Right kidney (tissue), 9 donors: ENCODE measurements at places on chromosomes 2 and 18.
A peak's percentile ranks its signal among the peaks of the same experiment; 100 is the strongest.

DNA sequence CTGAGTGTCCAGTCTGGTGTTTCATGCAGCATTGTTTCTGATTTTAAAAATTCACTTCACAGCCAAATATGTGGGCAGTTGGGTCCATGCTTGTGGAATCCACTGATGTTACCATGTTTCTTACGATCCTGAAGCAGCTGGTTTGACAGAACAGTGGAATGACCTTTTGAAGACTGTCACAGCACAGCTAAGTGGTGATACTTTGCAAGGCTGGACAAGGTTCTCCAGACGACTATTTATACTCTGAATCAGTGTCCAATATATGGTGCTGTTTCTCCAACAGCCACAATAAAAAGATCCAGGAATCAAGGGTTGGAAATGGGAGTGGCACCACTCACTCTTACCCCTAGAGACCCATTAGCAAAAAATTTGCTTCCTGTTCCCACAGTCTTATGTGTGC lies 577.4 kb upstream of the RAB6C start:
- no peak for DNase-seq

- DNase-seq = no peak
Observed at GRCh38 chr2:181312515-181312927, 144.7 kb upstream of the ITGA4 start.

GRCh38 chr2:17416884-17417391 lies 101.3 kb downstream of the RAD51AP2 start:
- no peak for DNase-seq

DNA sequence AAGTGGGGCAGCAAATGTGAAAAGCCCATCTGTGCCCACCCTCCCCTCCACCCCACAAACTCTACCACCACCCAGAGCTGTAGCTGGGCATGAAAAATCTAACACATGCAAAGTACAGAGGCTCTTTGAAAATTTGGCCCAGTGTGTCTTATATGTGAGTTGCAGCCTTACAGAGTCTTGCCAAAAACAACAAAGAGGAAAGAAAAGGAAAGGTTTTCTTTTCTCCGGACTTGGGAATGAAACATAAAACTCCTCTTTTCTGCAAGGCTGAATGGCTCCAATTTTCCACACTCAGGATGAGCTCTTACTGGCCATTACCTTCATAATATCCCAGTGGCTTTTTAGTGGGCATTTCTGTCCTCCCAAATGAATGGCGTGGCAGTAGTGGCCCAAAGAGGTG lies 27.9 kb upstream of the POU3F3 start:
- DNase-seq = no peak

DNA sequence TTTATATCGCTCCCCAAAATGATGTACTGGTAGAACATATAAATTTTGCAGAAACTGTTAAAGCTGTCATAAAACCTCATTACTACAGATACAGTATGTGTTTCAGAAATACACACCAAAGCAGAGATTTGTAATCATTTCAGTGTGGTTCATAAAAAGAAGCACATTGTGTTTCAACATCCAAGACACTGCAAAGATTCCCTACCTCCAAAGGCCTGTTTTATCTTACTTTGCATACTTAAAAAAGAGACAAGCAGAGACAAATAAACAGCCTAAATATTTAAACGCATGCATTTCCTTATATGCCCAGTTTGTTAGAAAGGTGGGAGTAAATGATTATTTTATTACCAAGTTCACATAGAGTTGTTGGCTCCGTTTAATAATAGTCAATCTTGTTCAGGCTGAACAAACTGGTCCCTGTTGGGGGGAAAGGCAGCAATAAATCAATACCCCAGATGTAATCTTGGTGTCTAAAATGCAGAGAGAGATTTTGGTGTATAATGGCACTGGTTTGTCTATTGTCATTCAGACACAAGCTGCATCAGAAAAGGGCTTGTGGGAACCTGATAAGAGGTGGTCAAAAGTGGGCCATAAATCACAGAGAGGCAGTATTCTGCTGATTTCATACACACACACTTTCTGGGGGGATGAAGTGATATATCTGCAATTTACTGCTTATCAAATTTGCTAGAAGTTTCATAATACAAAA lies 321.4 kb upstream of the ETAA1 start:
- DNase-seq = no peak

DNA sequence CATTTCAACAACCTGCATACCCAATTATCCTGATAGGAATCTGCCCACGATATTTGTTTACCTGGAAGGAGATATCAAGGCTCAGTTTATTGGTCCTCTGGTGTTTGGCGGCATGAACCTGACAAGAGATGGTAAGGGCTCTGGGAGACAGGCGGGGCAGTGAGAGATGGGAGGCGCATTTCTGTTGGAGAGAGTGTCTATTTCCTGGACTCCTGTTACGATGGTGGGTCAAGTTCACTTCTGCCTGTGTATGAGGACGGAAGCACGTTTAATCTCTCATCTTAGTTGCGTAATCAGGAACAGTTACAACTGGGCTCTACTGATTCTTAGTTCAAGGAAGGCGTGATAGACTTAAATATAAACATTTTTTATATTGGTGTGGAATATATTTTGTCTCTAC lies 8.9 kb downstream of the PDCL3 start:
- no peak for DNase-seq

DNA sequence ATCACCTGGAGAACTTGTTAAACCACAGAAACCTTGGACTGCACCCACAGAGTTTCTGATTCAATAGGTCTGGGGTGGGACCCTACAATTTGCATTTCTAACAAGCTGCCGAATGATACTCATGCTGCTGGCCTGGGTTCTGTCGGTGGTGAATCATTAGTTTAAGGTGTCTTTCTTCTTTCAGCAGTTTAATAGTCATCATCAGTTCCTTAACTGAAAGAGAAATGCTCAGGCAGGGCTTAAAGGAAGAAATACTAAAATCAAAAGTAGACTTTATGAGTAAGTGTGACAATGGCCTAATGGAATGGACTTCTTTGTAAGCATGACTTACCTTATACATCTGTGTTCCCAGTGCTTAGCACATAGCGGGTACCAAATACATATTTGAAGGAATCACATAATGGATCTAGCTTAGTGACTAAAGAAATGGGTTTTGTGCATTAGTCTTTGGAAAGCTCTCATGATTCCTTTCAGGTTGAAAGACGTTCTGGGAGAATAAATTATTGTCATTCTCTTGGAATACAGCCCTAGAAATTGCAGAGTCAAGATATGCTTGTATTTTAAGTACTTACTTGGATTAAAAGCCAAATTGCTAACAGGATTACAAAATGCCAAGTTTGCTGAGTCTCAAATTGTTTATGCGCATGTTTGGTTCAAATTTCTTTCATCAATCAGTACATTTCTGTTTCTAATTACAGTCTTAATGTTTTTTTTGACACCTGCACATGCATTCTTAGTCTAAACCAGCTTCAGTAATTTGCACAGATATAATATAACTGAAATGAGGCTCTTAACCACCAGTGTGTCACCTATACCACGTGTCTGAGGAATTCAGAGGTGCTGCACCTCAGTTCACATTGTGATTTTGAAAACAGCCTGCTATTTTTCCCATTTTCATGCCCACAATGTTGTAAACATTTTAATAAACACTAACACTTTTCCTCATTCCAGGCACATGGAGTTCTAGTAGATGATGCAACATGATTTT lies 220.3 kb upstream of the NRP2 start:
- DNase-seq = no peak

- no peak for DNase-seq
Observed at GRCh38 chr2:16170675-16171424, 230.5 kb downstream of the MYCN start.

GRCh38 chr2:54206596-54206995 lies 49.4 kb downstream of the TSPYL6 start:
- DNase-seq = no peak

- no peak for DNase-seq
Observed at GRCh38 chr2:205996161-205996560, 89.8 kb downstream of the INO80D start.

DNA sequence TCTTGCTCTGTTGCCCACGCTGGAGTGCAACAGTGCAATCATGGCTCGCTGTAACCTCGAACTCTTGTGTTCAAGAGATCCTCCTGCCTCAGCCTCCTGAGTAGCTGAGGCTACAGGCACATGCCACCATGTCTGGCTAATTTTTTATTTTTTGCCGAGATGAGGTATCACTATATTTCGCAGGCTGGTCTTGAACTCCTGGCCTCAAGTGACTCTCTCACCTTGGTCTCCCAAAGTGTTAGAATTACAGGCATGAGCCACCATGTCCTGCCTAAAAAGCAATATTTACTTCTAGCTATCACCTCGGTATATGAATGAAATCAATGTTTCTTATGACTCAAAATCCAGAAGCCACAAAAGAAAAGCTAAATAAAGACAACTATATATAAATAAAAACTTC lies 2.2 kb downstream of the BUB1 start:
- no peak for DNase-seq

DNA sequence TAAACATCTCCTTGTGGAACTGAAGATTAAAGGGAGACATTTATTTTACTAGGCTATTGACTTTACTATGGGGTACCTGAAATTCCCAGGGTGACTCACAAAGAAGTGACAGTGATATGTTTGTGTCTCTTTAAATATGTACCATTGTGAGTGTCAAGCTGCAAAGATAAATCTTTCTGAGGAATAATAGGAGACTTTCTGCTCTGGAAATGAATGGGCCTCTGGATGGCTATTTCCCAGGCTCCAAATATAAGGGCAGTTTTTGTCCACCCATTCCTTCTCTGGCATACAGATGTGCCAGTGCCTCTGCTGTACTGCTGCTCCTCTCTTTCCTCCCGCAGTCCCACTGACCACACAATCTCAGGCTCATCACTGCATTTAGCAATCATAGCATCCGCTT lies 586.4 kb upstream of the CNTNAP5 start:
- DNase-seq = no peak

GRCh38 chr18:63132819-63133200 lies 186.8 kb downstream of the BCL2 start:
- no peak for DNase-seq

DNA sequence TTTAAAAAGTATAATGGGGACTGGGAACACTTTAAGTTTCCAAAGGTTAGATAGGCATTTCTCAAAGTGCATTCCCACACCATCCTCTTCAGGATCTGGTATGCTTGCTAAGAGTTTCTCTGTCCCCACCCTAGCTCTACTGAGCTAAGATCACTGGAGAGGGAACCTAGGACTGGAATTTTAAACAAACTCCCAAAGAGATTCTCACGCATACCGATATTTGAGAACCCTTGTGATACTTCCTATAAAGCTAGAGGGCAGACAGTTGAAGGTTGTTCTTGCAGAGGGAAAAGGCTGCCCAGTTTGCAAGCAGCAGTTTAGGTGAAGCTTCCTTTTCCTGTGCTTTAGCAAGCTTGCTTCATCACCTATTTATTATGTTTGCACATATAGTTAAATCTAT lies 3.6 kb downstream of the CNRIP1 start:
- no peak for DNase-seq

GRCh38 chr18:76621226-76621625 lies 126.2 kb upstream of the ZNF516 start:
- peak; percentile 52 for DNase-seq

GRCh38 chr2:121359170-121359569 lies 74.2 kb upstream of the TFCP2L1 start:
- no peak for DNase-seq

DNA sequence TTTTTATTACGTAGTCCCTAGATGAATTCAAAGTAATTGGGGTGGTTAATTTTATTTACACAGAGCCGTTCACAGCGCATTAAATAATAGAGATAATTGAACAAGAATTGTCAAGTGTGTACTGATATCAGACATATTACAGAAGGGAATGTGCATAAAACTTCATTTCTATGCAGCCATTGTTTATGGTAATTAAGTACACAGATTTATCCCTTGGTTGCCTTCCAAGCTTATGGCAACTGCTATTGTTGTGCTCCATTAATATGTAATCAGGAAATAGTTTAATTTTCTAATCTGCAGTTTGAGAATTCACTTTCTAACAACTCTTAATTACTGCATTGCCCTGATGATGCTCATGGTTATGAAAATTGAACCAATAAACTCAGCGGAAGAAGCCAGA lies 47.3 kb upstream of the OTX1 start:
- no peak for DNase-seq

DNA sequence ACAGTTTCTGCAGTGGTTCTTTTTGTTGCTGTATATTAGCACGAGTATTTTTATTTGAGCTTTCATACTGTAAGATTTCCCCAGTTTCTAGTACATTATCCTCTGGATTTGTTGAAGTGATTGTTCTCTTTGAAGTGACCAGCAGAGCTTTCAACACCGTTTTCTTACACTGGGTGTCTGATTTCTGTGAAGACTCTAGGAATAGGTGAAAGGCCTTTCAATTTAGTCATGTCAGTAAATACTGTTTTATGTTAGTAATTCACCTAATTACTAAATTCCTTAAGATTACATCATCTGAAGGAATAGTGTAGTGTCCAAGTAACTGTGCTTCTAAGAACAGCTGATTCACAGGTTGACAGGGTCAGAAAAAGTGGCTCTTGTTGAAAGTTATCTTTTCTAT lies 2.3 kb downstream of the PPM1B start:
- peak; percentile 3 for DNase-seq

DNA sequence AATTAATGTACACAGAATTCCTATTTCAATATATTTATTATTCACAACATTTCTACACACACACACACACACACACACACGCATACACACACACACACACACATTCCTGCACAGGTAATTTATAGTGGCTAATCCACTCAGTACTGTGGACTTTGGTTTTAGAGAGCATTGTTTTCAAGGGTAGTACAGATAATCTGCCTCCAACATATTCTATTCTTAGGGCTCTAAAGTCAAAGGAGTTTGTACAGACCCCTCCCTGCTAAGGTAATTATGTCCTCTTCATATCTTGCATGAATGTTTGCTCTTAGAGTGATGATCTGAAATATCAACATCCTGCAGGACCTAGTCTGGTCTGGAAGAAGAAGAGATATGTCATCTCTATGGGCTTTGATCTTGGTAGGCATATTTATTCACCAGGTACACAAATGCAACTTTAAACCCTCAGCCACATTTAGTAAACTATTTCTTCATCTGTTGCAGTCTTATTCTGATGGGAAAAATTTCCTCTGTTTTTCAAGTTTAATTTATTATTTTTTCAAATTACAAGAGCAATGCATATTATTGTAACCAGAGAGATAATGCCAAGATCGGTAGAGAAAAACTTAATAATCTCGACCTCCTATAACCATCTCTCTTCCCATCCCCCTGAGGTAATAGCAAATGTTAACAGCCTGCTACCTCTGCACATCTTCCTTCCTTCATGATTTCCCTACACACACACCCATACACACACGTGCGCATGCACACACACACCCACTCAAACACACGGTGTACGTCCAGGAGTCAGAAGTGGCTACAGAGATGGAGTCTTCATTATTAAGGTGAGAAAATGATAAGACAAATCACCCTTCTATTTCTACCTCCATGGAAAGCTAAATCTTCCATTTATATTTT lies 18.3 kb upstream of the POLE4 start:
- DNase-seq = no peak
